HFF-Myc (cell line): ENCODE measurements at places on chromosomes 3 and 15.
A peak's percentile ranks its signal among the peaks of the same experiment; 100 is the strongest.

- no peak for DNase-seq
Observed at GRCh38 chr3:43086460-43087165, 19.3 kb downstream of the POMGNT2 start.

DNA sequence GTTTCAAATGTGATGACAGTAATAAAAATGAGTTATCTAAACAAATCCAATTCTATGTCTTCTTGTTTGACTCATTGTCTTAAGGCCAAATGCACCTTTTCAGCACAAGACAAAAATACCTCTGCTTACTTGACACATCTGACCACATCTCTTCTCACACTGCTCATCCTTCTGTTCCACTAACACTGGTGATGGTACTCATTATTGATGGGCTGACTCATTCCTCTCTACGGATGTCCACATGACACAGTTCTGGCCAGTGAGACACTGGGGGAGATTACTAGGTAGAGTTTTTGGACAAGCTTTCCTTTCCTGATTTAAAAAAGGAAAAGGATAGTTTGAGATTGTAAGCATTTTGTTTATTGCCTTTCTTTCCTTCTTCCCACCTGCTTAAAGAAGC lies 410.6 kb upstream of the THRB start:
- no peak for DNase-seq

DNA sequence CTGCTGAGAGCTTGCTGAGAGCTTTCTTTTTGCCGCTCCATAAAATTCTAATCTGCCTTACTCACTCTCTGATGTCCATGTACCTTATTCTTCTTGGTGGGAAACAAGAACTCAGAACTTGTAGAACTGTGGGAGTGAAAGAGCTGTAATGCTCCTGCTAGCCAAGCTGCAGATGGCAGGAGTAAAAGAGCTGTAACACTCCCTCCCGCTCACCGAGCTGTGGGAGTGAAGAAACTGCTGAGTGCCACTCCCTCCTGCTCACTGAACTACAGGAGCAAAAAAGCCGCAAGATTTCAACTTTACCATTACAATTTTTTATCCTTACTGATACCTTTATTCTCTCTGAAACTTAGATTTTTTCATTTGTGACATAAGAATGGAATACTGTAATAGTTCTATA lies 199.1 kb downstream of the SI start:
- DNase-seq: no peak

GRCh38 chr3:15637131-15637951 lies 35.8 kb downstream of the BTD start:
- DNase-seq: no peak

GRCh38 chr3:4681301-4681700 lies 188.2 kb downstream of the ITPR1 start:
- no peak for DNase-seq

- no peak for DNase-seq
Observed at GRCh38 chr3:179729981-179730380, 77.1 kb downstream of the USP13 start.

DNA sequence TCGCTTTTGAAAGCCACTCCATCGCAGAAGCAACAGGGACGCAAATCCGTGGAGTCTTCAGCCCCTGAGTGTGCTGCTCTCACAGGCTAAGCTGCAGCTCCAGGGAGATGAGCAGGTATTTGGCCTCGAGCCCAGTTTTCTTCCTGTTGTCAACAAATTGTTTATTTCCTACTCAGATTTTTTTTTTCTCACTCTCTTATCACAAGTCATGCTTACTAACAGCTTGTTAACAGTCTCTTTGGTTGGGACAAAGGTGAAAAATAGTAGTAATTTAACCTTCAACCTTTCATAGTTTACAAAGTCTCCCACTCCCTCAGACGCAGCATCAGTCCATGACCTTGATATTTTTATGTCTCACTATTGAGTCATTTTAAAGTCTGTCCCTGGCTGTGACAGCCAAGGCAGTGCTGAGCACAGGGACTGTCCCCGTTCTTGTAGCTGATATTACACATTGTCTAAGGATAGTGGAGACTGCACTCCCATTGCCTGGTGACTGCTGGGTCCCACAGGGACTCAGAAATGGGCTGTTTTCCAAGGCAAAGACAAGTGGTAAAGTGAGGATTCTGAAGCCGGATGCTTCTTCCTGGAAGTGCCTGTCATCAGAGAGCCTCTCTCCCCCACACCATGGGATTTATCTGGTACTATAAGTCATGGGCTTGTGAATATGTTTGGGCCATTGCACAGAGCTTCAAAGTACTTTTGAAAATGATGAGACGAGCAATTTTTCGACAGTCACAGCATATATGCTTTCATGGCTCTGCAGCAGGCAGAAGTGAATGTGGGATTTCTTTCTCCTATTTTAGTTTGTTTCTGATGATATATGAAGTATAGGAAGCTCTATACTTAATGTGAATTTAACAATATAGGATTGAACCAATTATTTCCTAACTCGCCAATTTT lies 59.8 kb upstream of the UNC13C start:
- DNase-seq: no peak

DNA sequence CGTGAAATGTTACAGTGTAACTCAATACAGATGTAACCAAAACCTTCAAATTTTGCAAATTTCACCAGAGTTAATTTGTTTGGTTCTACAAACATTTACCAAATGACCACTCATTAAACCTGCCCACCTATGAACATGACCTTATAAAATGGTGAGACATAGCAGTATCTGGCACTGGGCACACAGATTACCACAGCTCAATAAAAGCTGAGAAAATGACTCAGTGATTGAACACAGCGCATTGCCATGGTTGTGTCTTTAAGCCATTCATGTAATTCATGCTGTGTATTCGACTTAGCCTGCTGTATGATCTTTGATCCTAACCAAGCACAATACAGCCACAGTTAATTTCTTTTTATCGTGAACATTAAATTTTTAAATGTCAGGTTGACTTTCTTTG lies 11.3 kb downstream of the PPARG start:
- no peak for DNase-seq

GRCh38 chr3:108001457-108001856 lies 89.4 kb downstream of the CD47 start:
- no peak for DNase-seq

GRCh38 chr3:81872566-81872965 lies 111.1 kb upstream of the GBE1 start:
- DNase-seq: no peak

- no peak for DNase-seq
Observed at GRCh38 chr3:41125258-41125657, 74.0 kb upstream of the CTNNB1 start.

DNA sequence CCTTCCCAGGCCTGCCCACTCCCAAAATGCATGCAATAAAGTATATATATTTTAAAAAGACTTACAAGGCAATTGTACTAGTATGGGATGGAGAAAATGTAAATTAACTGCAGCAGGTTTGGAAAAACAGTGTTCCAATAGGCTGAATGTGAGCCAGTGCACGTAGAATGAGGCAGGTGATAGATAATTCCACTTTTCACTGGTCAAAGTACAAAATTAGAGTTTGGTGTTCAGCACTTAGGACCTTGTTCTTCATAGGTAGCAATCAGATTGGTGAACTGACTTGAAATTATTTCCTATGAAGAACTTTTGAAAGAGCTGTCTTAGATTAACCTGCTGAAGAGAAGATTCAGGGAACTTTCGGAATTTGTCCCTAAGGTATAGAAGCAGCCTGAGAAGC lies 1.9 kb downstream of the WDR48 start:
- no peak for DNase-seq

- no peak for DNase-seq
Observed at GRCh38 chr3:120524171-120524923, 71.8 kb upstream of the NDUFB4 start.

DNA sequence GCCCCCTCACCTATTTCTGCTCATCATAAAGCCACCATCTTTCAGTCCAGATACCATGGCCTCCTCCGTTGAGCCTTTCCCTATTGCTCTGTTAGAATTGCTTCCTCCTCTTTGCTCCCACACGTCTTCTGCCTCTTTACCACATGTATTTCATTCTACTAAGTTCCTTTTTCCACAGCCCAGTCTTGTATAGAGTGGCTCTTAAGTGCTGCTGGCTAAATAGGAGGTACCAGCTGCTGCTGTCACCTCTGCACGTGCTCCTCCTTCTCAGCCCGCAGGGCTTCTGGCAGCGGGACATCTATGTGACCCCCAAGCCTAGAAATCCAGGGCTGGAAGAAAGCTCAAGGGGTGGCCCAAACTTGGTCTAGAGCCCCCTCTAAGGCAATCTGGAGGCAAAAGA lies 38.8 kb upstream of the PLXND1 start:
- DNase-seq: no peak

- no peak for DNase-seq
Observed at GRCh38 chr3:85572978-85573377, 614.2 kb downstream of the CADM2 start.

DNA sequence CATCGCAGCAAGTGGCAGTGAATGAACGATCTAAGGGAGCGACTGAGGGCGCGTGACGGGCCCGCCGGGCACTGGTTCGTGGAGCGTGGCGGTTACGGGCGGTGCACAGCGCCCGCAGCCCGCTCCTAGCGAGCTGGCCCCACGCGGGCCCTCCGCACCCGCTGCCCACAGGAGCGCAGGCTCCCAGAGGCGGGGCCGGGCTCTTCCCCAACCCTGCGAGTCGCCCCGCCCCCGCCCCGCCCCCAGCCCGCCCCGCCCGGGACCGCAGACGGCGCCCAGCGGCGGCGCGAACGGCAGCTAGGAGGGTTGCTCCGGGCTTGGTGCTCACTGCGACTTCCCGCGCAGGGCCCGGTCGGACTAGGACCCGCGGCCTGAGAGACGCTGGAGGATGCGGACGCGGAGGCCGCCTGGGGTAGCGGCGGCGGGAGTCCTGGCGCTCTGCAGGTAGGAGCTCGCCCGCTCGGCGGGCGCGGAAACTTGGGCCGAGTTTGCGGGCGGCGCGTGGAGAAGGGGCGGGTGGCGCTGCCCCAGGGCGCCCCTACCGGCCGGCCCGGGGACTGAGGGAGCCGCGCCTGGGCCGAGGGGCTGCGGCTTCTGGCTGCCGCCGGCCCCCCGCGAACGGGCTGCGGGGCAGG lies at the start of gene C15orf39:
Gene C15orf39 (plus strand): TSS at position 267 of the 635 bp plus-strand sequence. CDS start 4,167 bp downstream, outside the sequence.
- no peak for DNase-seq

DNA sequence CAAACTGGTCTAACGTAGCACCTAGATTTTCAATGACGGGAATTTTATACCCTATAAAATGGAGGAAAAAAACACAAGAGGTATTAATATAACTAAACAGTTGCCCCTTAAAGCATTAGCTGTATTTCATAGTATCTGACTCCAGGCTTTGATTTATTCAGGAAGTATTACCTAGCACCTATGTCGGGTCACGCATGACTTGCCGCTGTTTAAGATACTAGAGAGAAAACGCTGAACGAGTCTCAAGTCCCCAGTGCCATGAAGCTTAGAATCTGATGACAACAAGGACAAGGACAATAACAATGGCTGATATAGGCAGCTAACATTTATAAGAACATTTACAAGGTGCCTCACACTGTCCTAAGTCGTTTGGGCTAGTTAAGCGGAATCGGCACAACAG lies 1.9 kb downstream of the SNRPA1 start:
- DNase-seq: no peak

GRCh38 chr3:156305672-156306071 lies 185.3 kb downstream of the KCNAB1 start:
- no peak for DNase-seq

GRCh38 chr15:55786341-55786740 lies 43.4 kb upstream of the PRTG start:
- no peak for DNase-seq

GRCh38 chr3:130627143-130627855 lies 110.3 kb downstream of the COL6A6 start:
- no peak for DNase-seq

GRCh38 chr3:183981990-183982644 lies 35.6 kb downstream of the ABCC5 start:
- no peak for DNase-seq

DNA sequence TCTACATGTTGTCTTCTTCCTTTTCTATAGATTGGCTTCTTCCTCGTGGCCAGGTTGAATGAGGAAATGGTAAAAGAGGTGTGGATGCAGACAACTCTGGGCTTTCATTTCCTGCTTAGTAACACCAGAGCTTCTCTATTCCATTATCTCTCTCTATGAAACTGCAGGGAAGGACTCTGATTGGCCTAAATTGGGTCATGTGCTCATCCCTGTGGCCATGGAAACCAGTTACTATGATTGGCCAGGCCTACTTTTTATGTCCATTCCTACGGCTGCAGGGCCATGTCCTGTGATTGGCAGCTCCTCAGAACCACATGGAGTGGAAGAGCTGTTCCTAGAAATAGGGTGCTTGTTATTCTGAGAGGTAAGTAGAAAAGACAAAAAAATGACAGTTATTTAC lies 486.9 kb upstream of the ADAMTS9 start:
- DNase-seq: no peak

- no peak for DNase-seq
Observed at GRCh38 chr3:30522476-30522875, 83.9 kb upstream of the TGFBR2 start.

- no peak for DNase-seq
Observed at GRCh38 chr15:101583284-101583683, 68.9 kb downstream of the TM2D3 start.

GRCh38 chr15:95501865-95502264 lies 828.6 kb upstream of the NR2F2 start:
- DNase-seq: no peak

- DNase-seq: peak; percentile 2
Observed at GRCh38 chr3:121883507-121883906, 10.7 kb upstream of the SLC15A2 start.

DNA sequence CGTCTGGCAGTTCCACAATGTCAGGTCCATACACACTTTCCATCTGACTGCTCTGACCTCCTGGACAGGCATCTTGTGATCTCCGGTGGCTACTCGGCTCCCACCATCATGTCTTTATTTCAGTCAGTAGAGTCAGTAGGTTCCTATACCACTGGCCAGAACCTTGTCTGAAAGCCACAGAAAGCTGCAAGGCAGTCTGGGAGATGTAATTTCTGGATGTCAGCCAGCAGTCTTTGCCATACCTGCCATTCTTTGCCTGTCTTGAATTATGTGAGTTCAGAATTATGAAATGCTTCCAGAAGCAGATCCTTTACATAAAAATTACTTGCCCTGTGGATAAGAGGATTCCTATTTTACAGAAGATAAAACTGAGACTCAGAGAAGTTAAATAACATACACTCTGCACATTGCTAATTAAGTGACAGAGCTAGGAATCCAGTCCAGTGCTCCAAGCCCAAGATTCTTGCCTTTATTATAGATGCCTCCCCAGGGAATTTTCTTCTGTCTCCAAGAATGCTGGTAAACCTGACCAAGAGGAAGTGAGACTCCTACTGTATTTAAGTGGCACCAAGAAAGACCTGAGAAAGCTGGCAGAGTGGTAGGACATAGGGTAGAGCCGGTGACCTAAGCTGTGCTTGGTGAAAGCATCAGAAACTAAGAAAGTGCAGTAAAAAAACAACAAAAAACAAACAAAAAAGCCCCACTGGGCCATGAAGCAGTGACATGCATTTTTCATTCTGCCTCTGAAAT lies 75.6 kb downstream of the IQCH start:
- DNase-seq: no peak
